Aorta (tissue), 5 donors: ENCODE measurements at places on chromosomes 3 and 15. TPM values are rescaled to one million over a fixed set of nuclear protein-coding genes. Genes with fewer than 3 reads are reported as not detected.
A peak's percentile ranks its signal among the peaks of the same experiment; 100 is the strongest.

DNA sequence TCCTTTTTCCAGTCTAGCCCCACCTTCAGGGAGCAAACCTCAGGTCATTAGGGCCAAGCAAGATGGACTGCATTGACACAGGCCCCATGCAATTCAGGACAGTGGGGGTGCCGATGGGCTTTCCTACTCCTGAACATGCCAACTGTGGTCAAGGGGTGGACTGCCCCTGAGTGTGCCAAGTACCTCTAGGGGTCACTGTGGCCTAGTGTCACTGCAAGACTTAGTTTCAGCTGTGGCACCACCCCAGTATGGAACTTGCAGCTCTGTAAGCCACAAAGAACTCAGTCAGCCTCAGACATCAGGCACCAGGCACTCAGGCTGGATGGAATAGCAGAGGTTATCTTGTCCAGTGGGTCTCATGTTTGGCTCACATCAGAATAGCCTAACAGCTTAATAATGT, 32.3 kb downstream of the EXOG start:
- DNase-seq, result no peak

FGF12 gene
- polyA plus RNA-seq, result 1.0 TPM

KBTBD8 gene
- polyA plus RNA-seq, result 0.10 TPM

DNA sequence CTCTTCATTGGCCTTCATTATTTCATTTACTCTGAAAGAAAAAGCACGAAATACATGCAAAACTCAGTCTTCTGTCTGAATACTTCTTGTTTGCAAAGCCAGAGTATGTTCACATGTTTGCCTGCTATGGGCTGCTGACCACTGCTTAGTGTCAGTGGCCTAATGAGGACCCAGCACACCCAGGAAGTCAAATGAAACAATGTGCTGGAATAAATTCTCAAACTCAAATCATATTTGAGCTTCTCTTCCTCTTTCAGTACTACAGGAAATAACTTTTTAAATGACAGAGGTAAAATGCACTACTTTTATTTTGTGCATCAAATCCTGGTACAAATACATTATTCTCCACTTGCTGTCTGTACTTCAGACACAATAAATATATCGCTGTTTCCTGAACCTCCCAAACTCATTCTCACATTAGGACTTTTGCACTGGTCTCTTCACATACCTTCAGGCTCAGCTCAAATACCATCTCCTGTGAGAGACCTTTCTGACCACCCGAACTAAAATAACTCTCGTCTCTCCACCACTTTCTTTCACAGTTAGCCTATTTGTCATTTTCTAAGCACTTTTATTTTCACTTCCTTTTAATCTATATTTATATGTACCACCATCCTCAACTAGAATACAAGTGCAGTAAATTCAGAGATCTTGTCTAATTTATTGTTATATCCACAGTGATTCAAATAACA, 176.8 kb downstream of the TUSC7 start:
- DNase-seq, result no peak

POU1F1 gene
- polyA plus RNA-seq, result not detected

DNA sequence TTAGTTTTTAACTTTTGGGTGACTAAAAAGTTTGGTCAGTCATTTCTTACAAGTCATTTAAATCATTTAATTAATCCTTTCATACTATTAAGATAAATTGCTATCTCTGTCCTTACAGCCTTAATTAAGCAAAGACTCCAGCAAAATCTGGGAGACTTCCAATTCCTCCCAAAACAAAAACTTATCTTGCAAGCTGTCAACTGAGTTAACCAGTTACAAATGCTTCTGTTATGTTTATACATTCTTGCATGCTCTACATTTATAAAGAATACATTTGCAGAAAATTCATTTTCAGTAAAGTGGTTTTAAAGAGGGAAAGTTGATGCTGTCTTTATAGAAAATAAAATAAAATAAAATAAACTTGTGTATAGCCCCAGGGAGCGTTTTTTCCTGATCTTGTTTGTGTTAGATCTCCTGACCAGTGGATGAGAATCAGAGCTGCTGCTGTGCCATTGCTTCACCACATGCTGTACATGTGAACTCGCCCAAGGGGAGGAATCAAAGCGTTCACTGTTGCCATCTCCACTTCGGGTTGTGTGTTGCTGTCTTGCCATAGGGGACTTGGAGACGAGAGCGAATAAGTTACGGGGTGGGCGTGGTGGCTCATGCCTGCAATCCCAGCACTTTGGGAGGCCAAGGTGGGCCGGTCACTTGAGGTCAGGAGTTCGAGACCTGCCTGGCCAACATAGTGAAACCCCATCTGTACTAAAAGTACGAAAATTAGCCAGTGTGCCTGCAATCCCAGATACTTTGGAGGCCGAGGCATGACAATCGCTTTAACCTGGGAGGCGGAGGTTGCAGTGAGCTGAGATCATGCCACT, 5.5 kb downstream of the CCR4 start:
- DNase-seq, result no peak

GRCh38 chr15:68921926-68922325, 8.4 kb upstream of the SPESP1 start:
- DNase-seq, result no peak

CD276 gene
- polyA plus RNA-seq, result 27.7 TPM

DNA sequence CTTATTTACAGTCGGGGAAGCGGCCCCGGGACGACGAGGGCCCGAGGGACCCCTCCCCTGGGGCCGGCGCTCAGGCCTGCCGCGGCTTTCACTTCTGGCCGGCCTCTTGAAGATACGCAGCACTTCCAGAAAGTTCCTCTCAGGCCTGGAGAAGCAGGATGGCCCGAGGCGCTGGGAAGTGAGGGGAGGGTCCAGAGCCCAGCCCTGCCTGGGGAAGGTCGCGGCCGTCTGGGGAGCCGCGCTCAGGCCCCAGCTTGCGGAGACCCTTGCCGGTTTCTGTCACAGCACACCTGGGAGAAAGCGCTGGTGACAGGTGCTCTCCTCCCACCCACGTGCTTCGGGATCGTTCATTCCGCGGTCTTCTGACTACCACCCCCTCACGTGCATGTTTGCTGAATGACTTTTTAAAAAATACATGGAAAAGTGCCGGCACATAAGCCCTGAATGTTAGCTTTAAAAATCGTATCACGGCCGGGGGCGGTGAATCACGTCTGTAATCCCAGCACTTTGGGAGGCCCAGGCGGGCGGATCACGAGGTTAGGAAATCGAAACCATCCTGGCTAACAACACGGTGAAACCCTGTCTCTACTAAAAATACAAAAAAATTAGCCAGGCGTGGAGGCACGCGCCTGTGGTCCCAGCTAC, 727 bp upstream of the TM2D3 start:
- no peak for DNase-seq

GOLGA6L4 gene
- polyA plus RNA-seq, result 10.7 TPM

DNA sequence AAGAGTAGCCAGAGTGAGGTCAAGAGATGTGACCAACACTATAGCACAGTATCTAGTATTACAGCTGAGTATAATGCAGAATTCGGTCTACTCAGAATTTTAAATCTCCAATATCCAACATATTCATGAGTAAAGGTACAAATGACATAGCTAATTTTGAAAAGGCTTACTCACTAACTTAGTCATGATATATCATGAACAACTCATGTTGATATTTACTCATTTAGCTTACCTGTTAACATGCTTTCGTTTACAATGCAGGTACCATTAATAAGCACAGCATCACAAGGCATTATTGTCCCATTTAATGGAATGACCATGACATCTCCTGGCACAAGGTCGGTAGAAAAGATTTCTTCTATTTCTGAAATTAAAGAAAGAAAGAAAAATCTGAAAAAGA, 36.9 kb downstream of the ATP13A3 start:
- DNase-seq, result no peak

DNA sequence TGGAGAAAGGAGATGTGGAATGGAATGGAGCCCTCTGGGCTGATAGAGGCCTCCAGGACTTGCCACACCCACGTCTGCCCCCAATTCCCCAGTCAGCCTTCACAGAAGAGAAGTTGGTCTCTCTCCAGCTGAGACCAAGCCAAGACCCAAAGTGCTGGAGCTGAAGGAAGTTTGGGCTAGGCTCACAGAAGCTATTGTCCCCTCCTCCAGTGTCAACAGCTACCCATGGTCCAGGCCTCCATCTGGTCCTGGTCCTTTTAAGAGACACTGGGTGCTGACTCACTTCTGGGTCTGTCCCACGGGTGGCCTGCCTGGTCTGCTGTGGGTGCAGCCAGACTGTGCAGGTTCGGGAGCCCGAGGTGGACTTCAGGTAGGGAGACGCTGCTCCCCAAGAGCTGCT, 179.8 kb downstream of the APBA2 start:
- DNase-seq, result no peak

PRC1 gene
- polyA plus RNA-seq, result 3.5 TPM

- DNase-seq, result no peak
These were observed 341.4 kb upstream of the SGO1 start for GRCh38 chr3:20527368-20527767.

BTLA gene
- 0.13 TPM for polyA plus RNA-seq

DNA sequence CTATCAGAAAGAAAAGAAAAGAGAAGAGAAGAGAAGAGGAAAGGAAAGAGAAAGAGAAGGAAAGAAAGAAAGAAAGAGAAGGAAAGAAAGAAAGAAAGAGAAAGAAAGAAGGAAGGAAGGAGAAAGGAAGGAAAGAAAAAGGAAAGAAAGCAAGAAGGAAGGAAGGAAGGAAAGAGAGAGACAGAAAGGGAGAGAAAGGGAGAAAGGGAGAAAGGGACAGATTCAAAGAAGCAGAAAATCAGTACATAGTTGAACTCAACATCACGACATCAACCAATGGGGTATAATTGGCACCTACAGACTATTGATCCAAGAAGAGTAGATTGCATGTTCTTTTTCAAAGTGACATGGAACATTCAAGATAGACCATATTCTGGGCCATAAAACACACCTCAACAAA, 45.2 kb downstream of the HOMER2 start:
- DNase-seq, result no peak

BFSP2 gene
- polyA plus RNA-seq, result not detected

SPTSSB gene
- not detected for polyA plus RNA-seq

TEX55 gene
- polyA plus RNA-seq, result not detected

GATA2 gene
- polyA plus RNA-seq, result 2.1 TPM

- no peak for DNase-seq
These were observed 451.4 kb upstream of the ATP10A start for GRCh38 chr15:26314577-26314976.

DNA sequence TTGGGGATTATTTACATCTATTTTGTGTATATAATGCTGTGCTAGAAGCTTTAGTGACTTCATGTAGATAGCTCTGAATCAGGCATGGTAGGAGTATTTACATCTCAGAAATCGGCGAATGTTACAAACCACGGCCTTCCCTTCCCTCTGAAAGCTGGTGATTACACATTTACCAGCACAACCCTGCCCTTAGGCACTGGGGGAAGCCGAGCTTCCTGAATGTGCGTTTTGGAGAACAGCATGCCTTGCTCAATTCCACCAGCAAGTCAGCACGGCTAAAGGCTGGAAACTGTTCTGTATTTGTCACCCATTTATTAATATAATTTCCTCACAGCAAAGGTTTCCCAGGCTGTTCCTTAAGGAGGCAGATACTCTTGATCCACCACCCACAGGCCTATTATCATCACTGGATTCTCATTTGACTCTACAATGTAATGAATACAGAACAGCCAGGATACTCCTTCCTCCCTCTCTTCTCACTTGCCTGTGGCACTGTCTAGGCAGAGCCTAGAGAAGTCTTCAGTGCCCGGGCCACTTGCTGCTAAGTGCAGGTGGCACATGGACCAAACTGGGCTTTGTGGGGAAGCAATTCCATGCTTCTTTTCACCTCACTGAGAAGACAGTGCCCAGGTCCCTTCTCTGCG, 55.2 kb upstream of the CACNA2D3 start:
- no peak for DNase-seq

DNA sequence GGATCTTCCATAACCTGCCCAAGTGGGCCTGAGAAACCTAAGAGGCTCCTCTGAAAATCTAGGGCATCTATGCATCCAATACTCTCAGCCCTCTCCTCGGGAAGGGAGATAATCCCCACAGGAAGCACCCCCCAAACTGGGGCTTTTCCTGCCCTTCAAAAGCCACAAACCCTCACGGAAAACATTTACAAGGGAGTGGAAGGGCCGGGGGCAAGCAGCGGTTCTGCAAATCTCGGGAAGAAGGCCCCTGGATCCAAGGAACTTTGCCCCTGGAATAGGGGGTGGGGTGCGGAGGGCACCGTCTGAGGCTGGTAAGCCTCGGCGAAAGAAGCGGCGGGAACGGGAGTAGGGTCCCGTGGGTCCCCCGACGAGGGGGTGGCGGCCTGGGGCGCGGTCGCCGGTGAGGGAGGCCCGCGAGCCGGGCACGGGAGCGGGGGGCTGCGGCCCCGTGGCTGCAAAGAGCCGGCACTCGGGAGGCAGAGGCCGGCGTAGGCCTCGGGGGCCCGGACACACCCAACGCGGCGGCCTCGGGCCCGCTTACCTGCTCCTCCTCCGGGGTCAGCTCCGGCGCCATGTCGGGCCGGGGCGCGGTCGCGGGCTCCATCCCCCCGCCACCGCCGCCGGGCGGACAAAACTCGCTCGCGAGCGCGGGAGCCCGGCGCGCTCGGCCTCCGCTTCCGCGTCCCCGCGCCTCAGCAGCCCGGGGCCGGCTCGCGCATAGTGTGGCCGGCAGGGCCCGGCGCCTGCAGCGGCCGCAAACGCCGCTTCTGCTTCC, 755 bp downstream of the PTPN9 start:
- peak; percentile 82 for DNase-seq

DNA sequence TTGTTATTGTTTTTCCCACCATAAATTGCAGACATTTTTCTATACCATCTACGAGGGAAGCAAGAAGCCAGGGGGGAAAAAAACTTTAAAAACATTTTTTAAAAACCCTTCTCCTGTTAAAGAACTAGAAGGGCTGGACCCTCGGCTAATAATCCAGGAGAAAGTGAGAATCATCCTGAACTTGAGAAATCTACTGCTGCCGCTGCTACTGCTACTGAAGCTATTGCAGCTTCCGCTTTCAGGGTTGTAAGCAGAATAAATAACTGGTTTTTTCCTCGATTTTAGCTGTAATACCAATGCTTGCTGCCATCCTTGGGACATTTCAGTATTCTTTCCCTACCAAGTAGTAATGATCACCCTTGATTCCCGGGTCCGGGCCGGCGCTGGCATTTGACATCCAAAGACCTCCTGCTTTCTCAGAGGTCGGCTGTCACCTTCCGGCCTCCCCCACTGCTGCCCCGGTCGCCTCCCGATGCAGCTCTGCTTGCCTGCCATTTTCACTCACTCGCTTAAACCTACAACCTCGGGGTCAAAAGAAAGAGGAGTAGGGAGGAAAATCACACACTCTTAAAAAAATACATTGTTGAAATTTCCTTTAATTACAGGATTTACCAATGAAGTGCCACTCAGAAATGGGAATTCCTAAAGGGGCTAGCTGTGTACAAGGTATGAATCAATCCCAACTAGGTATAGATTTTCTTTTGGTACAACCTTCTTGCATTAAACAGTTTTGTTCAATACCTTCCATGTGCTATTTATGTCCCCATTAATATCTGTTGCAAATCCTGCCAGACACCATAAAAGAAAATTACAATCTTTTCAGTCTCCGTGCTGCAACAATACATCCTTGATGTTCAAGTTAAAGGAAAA, 674 bp upstream of the MECOM start:
- DNase-seq, result peak; percentile 79

MYZAP gene
- polyA plus RNA-seq, result 7.5 TPM

TRIM59 gene
- polyA plus RNA-seq, result 3.4 TPM
